ENCODE measurements at places on chromosomes 11 and 22.
A peak's percentile ranks its signal among the peaks of the same experiment; 100 is the strongest.

GRCh38 chr11:61488651-61489291 lies 19.8 kb upstream of the LRRC10B start:
- DNase-seq, result no peak

GRCh38 chr11:111403051-111403726 lies 24.1 kb upstream of the POU2AF1 start:
- no peak for DNase-seq

DNA sequence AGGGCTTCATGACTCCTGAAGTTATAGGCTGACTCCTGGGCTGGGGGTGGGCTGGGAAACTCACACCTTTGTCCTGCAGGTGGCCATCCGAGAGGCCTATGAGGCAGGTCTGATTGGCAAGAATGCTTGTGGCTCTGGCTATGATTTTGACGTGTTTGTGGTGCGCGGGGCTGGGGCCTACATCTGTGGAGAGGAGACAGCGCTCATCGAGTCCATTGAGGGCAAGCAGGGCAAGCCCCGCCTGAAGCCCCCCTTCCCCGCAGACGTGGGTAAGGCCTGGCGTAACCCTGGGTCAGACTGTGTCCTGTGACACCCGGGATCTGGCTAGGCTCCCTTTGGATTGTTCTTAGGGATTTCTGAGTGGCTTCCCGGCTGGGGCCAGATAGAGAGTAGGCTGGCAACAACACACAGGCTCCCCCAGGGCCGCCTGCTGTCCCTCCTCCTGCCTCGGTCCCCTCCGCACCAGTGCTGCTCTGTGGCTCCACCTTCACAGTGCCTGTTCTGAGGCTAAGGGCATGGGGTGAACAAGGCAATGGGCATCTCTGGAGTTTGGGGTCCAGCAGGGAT lies 3.6 kb downstream of the NDUFV1 start:
- DNase-seq, result no peak

DNA sequence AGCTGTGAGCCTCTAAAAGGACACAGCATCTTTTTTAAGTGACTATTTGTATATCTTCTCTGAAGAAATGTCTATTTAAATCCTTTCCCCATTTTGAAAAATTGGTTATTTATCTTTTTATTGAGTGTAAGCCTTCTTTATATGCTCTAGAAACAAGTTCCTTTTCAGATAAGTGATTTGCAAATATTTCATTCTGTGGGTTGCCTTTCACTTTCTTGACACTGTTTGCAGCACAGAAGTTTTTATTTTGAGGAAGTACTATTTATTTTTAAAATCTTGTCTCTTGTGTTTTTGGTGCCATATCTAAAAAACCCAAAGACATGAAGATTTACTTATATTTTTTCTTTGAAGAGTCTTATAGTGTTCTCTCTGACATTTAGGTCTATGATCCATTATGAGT lies 40.1 kb upstream of the LYVE1 start:
- DNase-seq, result no peak

GRCh38 chr11:10263929-10264328 lies 30.1 kb downstream of the SBF2 start:
- DNase-seq, result no peak

DNA sequence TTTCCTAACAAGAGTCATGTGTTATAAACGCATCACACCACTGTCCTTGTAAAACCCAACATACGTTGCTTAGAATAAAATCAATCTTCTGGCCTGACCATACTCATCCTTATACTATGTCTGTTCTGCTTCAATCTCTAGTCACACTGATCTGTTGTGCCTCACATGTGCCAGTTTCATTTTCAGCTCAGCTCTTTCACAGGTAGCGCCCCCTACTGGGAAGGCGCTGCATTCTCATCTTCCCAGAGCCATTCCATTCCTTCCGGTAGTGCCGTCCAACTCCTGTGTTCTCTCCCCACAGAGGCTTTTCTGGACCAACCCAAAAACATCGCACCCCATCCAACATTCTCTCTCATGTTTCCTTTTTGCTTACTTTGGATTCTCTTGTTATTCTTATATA lies 22.2 kb downstream of the CASP5 start:
- DNase-seq, result peak; percentile 38

DNA sequence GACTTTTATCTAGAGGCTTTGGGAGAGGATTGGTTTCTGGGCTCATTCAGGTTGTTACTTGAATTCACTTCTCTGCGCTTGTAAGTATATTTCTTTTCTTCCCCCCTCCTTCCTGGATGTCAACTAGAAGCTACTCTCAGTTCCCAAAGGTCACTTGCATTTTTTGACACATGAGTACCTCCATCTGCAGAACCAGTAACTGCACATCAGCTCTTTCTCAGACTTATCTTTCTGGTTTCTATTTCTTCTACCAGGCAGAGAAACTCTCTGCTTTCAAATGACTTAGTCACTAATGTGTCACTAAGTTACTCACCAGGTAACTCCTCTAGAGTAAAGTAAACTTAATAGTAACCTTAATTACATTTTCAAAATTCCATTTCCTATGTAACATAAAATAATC lies 773.0 kb upstream of the LUZP2 start:
- no peak for DNase-seq

GRCh38 chr22:35476341-35476740 lies 64.3 kb upstream of the RASD2 start:
- no peak for DNase-seq

GRCh38 chr11:85027346-85027745 lies 599.8 kb downstream of the DLG2 start:
- no peak for DNase-seq

DNA sequence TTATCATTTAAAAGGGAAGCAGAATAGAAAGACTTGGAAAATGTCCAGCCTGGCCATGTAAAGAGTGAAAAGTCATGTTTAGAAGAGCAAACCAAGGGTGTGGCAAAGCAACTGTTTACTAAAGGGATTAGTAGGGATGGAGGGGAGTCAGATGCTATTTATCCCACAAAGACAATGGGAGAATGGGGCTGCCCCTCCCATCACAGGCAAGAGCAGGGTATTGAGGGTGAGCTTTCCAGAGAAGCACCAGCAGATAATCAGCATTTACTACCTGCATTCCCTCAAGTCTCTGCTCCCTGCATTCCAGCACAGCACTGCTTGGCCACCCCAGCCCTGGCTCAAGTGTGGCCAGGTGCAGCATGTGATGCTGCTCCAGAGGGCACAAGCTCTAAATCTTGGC lies 18.5 kb upstream of the QSER1 start:
- no peak for DNase-seq

DNA sequence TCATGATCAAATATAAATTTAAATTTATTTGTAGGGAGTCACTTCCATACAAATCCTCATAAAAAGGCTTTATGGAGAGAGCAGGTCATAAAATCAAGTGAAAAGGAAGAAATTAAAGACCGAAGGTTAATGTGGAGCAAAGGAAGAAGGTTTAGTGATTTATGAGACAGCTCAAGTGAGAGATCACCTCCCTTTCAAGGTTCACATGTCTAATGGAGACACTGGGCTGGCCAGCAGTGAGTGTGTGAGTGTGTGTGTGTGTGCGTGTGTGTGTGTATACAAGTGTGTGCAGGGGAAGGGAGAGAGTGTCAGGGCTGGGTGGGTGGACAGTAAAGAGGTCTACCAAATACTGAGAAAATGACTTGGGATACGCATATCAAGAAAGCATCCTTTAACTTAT lies 251.2 kb downstream of the FAT3 start:
- no peak for DNase-seq
